ENCODE measurements at places on chromosomes 1 and 21.

- no peak for DNase-seq
Measured at GRCh38 chr1:28516518-28516956, 10.7 kb downstream of the RCC1 start.

DNA sequence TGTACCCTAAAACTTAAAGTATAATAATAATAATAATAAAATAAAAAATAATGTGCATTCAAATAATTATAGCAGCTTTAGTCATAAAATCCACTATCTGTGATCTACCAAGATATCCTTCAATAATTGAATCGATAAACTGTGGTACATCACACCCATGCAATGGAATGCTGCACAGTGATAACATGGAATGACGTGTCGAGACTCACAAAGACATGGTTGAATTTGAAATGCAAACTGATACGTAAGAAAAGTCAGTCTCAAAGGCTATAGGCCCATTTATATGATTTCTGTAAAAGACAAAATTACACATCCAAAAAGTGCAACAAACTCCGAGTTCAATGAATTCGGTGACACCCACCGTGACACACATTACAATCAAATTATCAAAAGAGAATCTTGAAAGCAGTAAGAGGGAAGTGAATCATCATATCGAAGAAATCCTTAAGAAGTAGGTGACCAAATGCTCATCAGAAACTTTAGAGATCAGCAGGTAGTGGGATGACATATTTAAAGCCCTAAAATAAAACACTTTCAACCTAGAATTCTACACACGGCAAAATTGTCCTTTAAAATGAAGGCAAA is 5.2 kb upstream of the SPRR2E start:
- DNase-seq, result no peak

DNA sequence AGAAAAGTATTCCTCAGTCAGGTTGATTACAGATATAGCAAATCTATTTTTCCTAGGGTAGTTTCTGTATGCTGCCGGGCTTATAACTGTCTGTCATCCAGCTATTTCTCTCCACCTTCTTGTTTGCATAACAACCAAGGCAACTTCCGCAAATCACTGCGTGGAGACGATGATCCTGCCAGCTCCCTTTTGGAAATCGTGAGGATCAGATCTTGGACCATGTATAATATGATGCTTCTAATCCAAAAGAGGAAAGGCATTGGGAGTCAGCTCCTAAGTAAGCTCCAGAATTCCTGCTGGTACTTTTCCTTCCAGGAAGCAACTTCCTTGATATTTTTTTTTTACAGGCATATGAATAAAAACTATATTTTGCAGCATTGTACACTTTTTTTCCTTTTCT is 445 bp upstream of the RGS4 start:
- DNase-seq, result no peak

DNA sequence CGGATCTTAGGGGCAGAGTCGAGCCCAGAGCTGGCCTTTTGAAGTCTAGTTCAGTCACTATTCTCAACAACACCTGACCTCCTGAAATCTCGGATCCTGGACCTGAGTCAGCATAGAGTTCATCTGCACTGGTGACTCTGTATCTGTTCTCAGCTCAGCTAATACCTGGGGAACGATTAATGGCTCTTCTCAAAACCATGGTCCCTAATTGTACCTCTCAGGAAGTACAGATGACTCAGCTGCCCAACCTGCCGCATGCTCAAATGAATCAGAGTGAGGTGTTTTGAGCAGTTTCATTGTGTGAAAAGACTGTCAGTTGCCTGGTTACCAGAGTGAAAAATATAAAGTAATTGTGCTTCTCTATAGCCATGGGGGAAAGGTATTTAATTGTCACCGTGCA is 89.2 kb downstream of the SLC35F3 start:
- peak; percentile 56 for DNase-seq

- no peak for DNase-seq
Measured at GRCh38 chr1:64287071-64287470, 83.6 kb downstream of the UBE2U start.

DNA sequence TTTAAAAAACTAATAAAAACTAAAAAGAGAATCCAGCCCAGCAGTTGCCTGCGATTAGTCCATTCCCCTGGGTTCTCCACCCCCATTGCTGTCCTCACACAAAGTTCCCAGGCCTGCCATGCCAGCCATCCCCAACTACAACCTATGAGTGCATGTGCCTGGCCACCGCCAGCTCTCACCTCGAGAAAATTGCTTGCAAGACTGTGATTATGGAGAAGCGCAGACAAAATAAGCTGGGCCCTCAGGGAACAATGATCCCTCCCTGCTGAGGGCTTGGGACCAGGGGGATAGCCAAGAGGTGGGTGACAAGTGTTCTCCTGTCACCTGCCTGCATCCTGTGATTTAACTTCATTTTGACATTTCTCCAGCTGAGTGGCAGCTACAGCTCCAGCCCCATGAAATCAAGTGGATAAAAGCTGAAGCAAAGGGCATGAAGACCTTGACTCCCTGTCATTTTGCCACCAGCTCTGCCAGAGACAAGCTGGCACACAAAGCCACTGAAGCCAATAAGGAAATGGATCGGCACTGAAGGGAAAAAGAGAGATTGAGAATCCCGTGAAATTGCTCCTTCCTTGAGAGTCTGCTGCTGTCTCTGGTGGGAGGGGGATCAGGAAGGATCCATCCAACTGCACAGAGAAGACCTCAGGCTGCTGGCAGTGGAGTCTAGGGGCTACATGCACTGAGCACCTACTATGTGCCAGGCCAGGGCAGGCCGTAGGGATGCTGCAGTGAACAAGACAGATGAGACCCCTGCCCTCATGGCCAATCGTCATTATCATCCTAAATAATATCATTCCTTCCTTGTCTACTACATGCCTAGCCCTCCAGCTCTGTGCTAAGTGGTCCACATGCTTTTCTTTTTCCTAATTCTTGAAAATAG is 40.7 kb downstream of the MATN1 start:
- DNase-seq, result no peak

- DNase-seq, result no peak
Measured at GRCh38 chr1:177977141-177977540, 7.3 kb upstream of the SEC16B start.

GRCh38 chr1:78143673-78144072 is 97.9 kb downstream of the GIPC2 start:
- no peak for DNase-seq

GRCh38 chr1:85378534-85378933 is 86.4 kb downstream of the DDAH1 start:
- no peak for DNase-seq

- peak; percentile 12 for DNase-seq
Measured at GRCh38 chr1:1122078-1122811, 6.4 kb upstream of the C1orf159 start.

DNA sequence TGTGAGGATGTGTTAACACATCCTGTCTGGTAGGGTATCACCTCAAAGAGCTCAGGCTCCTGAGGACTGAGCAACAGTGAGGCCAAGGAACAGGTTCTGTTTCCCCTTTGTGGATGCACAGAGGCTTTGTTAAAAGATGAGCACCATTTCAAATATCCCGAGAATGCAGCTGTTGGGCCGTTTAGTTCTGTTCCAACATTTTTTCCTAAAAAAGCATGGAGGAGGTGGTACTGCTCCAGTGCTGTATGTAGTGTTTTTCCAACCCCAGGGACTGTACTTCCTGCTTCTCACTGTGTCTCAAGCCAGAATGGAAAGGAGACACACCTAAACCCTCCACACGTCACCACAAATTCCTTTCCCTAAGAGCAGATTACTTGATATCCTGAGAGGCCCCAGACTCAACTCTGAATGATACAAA is 53.8 kb upstream of the BCL10 start:
- DNase-seq, result no peak

- DNase-seq, result no peak
Measured at GRCh38 chr1:52727114-52727586, 897 bp downstream of the ZYG11B start.

DNA sequence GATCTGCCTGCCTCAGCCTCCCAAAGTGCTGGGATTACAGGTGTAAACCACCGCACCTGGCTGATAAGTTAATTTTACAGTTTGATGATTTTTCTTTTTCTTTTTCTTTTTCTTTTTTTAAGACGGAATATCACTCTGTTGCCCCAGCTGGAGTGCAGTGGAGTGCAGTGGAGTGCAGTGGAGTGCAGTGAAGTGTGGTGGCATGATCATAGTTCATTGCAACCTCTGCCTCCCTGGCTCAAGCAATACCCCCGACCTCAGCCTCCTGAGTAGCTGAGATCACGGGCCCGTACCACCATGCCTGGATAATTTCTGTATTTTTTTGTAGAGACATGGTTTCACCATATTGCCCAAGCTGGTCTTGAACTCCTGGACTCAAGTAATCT is 84.4 kb upstream of the CXADR start:
- DNase-seq, result no peak

Data from NK-92 treated with Interleukin-12 subunit alpha and Interleukin-12 subunit beta, amount 100 ng/mL, for 24 hours (cell line).